ENCODE measurements at places on chromosomes 4 and X.

DNA sequence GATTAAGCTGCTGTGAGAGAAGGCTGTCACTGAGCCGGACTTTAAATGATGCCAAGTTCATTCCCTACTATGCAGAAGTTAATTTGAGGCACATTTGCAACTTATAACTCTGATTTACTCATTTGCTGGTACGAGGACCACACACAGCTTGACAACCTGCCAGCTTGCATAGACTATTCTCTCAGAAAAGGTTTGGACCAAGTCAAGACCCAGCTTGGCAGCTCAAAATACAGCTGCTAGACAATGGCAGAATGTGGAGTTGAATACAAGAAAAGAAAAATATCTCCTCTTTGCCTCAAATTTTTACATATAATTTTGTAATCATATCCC, 338.9 kb downstream of the DHX15 start:
- no peak for DNase-seq

GRCh38 chr4:133483600-133484246, 334.6 kb downstream of the PCDH10 start:
- peak; percentile 42 for DNase-seq

DNA sequence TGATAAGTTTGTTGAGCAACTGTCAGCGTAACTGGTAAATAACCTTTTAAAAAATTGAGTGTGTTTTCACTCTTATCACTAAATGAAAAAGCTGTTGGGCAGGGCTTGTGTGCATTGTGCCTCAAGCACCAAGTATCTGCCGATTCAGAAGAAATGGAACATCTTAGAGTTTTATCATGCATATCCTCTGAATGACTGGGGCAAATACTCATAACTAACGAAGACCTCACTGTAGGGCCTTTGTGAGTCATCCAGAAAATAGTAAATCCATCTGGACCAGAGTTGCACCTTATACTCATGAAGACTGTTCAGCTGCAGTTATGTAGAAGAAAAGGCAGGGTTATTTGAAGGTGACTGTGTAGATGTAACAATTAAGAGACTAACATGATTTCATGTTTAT, 222.1 kb downstream of the CAMK2D start:
- DNase-seq, result peak; percentile 80

DNA sequence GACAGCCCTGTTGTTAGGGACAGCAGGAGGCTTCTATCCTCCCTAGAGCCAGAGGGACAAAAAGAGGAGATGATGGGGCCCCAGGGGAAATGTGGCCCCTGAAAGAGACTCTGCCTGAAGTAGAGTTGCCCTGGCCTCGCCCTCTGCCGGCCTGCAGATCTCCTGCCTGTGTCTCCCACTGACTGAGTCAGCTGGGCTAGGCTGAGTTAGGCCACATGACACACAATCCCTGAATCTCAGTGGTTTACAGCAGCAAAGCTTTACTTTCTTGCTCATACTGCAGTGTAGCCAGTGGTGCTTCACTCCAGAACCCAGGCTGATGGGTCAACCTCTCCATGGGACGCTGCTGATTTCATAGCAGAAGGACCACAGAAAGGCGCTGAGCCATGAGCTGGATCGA, 23.5 kb downstream of the DRD5 start:
- DNase-seq, result no peak

GRCh38 chrX:35101901-35102300, 159.3 kb downstream of the FAM47B start:
- DNase-seq, result no peak
